ENCODE measurements at places on chromosomes 12 and 14.
A peak's percentile ranks its signal among the peaks of the same experiment; 100 is the strongest.

- peak; percentile 50 for DNase-seq
These were observed 102.4 kb downstream of the ESR2 start for GRCh38 chr14:64191756-64192155.

DNA sequence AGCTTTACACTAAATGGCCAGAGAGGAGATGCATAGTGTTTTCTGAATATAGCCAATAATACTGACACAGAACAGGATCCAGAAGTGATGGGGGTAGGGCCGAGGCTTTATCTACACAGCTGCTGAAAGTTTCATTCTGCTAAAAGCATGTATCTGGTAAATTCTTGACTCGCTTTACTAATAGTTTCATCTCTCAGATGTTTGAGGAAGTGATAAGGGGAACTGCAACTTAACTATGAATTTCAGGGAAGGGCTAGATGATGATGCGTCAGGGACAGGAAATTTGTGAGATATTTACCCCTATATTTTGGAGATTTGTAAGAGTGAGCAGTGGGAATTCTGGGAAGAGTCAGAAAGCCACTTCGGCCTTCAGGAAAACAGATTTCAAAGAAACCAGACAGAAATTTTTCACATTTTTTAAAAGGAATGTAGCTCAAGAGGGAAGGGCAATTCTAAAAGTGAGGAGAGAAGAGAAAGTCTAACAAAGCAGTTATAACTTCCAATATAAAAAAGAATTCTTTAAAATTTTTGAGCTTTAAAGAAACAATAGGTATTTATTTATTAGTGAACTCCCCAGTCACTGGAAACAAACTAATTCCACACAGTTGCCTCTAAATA lies 243.1 kb downstream of the BCAT1 start:
- DNase-seq = no peak

DNA sequence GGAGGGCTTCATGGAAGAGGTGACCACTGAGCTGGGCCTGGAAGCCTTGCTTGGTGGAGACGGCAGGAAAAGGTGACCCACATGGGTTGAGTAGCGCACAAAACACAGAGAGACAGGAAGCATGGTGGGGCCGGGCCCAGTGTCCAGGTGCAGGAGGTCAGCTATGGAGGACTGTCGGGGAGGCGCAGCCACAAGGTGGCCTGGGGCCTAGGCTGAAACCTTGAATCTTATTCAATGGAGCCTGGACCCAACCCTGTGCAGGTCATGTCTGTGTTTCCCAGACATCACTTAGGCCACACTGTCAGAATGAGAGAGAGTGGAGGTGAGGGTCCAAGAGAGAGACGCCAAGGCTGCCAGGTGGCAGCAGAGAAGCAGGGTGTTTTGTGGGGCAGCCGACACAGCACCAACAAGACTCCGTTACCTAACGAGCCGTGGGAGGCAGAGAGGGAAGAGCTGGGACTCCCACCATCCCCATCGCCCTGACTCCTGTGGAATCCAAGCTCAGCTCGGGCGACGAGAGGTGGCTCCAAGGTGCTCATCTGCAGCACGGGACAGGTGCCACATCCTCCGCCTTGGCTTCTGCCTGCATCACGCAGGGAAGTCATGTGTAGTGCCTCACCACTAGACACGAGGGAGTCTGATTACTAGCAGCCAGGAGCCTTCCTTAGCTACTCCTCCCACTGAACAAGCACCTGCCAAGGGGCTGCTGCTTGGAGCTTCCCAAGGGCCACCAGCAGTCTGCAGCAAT lies 38.7 kb downstream of the DEGS2 start:
- no peak for DNase-seq

GRCh38 chr12:121781484-121781997 lies 11.9 kb downstream of the RHOF start:
- DNase-seq = no peak

DNA sequence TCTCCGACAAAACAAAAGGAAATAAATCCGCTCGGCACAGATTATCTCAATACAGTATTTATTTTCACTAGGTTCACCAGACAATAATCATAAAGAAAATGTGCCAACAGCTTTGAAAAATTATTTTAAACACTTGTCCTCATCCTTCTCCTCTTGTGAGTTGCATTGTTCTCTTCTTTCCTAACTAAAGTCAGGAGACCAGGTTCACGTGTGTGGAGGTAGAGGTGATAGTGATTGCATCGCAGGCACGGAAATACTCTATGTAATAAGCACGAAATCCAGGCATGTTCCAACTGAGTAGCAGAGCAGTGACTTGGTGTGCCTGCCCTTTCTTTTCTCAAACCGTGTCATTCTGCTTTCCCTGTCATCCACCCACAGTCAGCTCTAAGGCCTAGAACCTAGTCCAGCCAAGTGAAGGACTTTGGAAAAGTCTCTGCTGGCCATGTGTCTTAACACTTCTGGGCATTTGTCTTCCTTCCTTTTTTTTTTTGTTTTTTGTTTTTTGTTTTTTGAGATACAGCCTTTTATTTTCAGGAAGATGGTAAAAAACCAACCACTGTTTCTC lies 939 bp upstream of the SEL1L start:
- no peak for DNase-seq

DNA sequence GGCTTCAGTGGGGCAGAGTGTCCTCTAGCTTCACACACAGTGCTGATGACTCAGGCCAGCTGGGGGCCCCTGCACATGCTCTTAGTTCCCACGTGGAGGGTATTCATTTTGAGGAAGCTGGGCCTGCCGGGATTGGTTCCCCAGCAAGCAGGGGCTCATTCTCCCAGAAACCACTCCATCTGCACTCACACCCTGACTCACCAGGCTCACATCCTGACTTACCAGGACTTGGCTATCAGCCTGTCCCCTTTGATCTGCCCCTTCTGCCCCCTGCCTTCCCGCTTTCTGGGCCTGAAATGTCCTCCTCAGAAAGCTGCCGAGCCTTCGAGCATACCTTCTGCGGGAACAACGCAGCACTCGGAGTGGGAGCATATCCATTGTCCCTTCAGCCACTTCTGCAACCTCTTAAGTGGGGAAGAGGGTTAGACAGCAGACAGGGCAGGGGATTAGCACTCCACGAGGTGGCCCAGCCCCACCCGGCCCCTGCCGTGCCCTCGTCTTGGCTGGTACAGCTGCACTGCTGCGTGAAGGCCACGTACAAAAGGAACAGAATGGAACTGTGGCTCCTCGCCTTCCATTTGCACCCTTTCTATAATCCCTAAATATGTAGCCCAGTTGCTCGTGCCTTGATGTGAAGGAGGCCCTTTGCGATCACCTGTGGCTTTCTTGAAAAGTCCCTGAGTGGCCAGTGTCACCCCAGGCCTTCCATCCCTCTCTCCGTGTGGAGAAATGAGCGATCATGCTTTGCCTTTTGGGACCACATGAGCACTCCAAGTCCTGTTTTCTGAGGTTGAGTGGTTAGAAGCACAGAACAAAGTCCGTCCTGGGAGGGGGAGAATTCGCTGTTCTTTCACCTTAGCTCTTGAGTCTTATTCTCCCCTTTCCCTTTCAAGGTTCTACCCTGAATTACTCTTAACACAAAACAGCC lies 26.1 kb downstream of the TPCN1 start:
- peak; percentile 50 for DNase-seq

- peak; percentile 72 for DNase-seq
These were observed 3.7 kb upstream of the CISTR start for GRCh38 chr12:53755451-53755891.

DNA sequence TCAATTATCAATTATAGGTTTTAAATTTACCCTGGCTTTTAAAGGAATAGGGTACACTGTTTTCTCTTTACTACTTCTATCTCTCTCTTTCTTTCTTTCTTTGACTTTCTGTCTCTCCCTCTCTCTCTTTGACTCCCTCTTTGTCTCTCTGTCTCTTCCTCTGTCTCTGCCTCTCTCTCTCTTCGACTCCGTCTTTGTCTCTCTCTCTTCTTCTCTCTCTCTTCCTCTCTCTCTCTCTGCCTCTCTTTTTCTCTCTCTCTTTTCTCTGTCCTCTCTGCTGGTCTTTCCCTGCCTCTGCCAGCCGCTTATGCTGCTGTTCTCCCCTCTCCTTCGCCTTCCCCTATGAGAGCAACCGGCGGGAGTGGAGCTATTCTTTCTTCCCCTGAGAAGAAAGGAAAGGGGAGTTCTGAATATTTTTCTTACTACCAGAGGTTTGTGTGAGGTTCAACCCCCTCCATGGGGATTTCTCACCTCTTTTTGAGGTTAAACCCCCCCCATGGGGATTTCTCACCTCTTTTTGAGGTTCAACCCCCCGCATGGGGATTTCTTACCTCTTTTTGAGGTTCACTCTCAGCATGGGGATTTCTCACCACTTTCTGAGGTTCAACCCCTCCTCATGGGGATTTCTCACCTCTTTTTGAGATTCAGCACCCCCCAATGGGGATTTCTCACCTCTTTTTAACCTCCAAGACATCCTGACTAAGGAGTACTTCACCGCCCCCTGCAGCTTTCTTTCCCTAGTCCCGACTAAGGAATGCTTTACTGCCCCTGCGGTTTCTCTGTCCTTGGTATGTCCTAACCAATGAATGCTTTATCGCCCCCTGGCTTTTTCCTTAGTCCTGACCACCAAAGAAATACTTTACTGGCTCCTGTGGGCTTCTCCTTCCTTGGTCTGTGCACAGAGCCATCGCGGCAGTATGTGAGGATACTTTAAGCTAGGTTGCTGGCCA lies 27.4 kb upstream of the DDHD1 start:
- peak; percentile 93 for DNase-seq

- DNase-seq = no peak
These were observed 2.8 kb upstream of the STRAP start for GRCh38 chr12:15879413-15879812.

- no peak for DNase-seq
These were observed 51.3 kb downstream of the AMN start for GRCh38 chr14:102973706-102974285.

DNA sequence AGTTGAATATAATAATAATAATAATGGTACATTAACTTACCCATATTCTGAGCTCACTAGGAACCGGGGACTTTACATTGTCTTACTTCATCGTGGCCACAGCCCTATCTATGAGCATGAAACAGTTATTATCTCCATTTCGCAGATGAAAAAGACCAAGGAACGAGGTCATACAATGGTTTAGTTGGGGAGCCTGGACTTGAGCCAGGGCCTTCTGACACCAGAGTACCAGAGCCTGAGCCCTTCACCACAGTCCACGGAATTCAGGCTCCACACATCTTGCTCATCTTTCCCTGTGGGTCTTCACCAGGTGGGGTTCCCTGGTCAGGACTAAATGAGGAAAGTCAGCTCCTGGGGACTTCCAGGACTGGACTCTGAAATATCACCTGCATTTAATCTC lies 31.3 kb upstream of the CMKLR1 start:
- no peak for DNase-seq

DNA sequence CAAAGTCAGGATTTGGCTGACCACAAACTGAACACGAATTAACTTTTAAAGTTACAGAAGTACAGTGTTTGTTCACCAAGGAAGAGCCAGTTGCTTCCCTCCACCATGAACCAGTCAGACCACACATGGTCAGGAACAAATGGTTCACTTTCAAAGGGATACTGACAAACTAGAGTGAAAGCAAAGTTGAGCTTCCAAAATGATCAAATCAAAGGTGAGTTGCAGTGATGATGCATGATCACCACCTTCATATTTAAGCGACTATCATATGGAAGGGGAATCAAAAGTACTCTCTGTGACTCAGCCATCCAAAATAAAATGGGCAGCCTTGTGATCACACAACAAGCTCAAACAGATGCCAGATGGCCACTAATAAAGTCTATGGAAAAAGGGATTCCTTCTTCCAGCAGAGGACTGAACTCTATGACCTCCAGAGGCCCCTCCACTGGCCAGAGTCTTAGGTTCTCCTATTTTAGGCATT lies 13.1 kb downstream of the NT5DC3 start:
- DNase-seq = no peak

GRCh38 chr14:73722581-73722980 lies 8.4 kb upstream of the PNMA1 start:
- DNase-seq = no peak

- no peak for DNase-seq
These were observed 20.5 kb downstream of the ADAM21 start for GRCh38 chr14:70472253-70473159.

DNA sequence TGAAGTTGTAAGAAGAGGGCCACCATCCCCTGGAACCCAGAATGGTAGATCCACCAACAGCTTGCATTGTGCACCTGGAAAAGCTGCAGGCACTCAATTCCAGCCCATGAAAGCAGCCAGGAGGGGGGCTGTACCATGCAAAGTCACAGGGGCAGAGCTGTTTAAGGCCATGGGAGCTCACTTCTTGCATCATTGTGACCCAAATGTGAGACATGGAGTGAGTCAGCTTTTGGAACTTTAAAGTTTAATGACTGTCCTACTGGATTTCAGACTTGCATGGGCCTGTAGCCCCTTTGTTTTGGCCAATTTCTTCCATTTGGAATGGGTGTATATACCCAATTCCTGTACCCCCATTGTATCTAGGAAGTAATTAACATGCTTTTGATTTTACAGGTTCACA lies 50.8 kb downstream of the SLC16A7 start:
- no peak for DNase-seq

GRCh38 chr14:39015360-39015961 lies 87.6 kb downstream of the SEC23A start:
- peak; percentile 54 for DNase-seq

GRCh38 chr12:104478396-104479122 lies 21.8 kb downstream of the CHST11 start:
- DNase-seq = no peak

DNA sequence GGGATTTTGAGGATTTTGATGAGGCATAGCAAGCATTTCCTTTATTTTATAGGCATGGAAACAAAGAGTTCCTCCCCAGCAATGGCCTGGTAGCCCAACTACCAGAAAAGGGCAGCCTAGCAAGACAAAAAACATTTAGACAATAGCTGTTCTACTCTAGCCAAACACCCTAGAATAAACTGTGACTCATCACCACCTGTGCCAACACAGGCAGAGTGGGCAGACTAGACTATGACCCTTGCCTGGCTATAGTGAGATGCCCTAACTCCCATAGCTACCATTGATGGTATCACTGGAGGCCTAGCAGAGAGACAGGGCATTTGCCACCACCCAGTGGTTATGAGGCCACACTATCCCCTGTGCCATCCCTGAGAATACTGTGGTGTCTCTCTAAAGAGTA lies 15.5 kb upstream of the CCER1 start:
- DNase-seq = no peak

DNA sequence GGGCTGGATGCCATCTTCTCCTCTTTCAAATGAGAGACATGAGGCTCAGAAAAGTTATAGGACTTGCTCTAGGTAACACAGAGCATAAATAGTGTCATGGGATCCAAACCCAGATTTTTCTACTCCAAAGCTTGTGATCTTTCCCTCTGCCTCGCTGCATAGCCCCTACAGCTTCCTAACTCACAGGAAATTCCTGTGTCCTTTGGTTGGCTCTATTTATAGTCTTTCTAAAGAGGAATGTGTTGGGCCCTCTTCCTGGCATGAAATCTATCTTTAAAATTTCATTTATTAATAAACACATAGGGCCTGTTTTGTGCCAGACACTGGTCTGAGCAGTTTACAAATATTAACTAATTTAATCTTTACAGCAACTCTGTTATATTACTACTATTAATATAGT lies 9.8 kb upstream of the KCNA5 start:
- no peak for DNase-seq

- peak; percentile 93 for DNase-seq
These were observed 37.6 kb downstream of the PACS2 start for GRCh38 chr14:105351920-105352851.

DNA sequence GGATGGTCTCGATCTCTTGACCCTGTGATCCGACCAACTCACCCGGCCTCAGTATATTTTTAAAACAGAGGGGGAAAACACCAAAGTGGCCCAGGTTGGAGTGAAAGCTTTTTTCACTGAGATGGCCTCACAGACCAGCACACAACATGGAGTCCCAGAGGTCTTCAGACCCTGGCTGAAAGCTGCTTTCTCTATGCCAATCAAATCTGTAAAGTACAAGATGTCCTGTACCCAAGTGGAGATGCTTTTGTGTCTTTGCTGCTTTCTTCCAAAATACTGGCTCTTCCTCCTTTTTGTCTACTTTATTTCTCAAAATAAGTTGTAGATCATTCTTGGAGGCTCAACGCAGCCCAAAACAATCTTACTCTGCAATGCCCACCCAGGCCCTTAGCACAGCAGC lies 214.8 kb downstream of the MED13L start:
- no peak for DNase-seq

Data from mesendoderm (in vitro differentiated cells).